NCI-H526 (cell line): ENCODE measurements at places on chromosomes 1 and 21.

DNA sequence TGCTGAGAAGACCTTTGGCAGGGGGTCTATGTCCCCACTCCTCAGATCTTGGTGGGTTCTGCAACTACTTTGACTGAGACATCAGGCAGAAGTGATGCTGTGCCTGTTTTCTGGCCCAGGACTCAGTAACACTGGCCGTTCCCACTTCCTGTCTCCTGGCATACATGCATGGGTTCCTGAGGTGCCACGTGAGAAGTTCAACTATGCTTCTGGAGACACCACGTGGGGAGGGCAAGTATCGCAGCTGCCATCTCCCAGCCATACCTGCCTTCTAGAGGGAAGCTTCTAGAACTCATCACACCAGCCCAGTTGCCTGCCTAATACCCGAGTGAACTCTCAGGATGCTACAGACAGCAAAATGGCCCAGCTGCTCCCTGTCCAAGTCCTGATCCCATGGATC is 65.8 kb downstream of the TRABD2B start:
- peak; percentile 72 for DNase-seq

GRCh38 chr1:186518395-186518794 is 57.5 kb upstream of the PDC start:
- DNase-seq: no peak

DNA sequence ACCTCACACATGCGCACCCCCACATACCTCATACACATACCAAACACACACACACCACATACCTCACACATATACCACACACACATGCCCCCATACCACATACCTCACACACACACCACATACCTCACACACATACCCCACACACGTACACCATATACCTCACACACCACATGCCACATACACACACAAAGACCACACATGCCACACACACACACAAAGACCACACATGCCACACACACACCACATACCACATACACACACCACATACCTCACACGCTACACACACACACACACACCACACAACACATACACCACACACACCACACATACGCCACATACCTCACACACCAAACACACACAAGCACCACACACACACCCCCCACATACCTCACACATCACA is 30.0 kb downstream of the HIVEP3 start:
- no peak for DNase-seq

DNA sequence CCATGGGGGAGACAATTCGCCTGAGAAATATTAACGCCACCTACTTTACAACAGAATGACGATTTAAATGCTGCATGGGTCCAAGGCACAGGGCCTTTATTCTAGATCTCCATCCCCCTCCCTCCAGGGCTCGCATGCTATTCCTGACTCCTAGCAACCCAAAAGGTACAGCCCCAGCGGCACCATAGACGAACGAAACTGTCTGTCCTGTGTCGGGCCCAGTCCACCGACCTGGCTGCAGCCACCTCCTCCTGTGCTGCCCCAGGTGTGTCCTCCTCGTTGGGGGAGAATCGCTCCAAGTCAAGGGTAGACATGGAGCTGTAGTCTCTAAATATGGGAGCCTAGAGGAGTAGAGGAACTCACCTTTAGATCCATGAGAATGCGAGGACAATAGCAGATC is 196.5 kb downstream of the TOMM20 start:
- no peak for DNase-seq

DNA sequence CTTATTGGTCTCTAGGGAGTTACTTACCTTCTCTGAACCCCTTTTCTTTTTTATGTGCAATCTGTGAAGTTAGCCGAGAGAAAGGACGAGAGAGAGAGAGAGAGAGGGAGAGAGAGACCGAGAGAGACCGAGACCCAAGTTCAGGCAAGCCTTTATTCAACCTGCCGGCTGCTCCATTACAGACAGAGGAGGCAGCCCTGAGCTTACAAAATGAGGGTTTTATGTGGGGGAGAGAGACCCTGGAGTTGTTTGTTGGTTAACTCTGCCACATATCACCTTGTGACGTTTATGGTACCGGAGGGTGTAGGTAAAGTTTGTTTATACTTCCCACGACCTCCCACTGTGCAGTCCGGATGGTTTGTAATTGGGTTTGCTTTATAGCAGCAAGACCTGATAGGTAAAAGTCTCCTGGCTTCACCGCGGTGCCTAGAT is 1.5 kb upstream of the MCOLN3 start:
- no peak for DNase-seq
